Stimulated activated CD4-positive, alpha-beta T cell treated with anti-CD3 and anti-CD28 coated beads, Interleukin-15, amount 100 ng/mL, for 24 hours (primary cell): ENCODE measurements at places on chromosomes 13 and 19.

DNA sequence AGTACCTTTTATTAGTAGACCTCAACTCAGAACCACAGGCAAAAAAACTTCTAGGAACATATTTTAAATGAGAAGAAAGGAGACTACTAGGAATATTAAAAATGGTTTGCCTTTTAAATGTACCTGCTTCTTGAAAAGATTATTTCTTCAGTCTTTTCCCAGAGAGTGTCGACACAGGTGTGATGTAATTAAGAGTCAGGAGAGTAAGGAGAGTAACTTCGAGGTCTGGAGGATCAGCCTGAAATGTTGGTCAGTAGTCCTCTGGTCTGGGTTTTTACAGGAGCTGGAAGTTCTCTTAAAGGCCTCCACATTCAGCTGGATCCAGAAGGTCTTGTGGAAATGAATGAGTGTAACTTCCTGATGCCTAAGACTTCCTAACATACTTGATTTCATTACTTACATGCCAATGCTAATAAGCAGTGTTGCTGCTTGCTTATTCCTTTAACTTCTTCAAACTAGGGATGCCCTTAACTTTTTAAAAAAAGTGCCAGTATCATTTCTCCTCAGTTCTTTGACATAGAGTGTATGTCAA lies at the start of gene KCTD4:
KCTD4 (minus strand) TSS at position 345 of the 532 bp plus-strand sequence. CDS start 6,478 bp downstream, outside the sequence.
- DNase-seq, result no peak

- DNase-seq, result no peak
Observed at GRCh38 chr13:31774186-31774750, 34.9 kb downstream of the RXFP2 start.

GRCh38 chr13:44364345-44365000 lies 9.2 kb upstream of the SERP2 start:
- DNase-seq, result no peak

GRCh38 chr19:7397687-7398086 lies 49.0 kb downstream of the ARHGEF18 start:
- DNase-seq, result no peak

- no peak for DNase-seq
Observed at GRCh38 chr13:35855531-35856019, 275.6 kb downstream of the DCLK1 start.

- DNase-seq, result peak; percentile 11
Observed at GRCh38 chr13:52454459-52454819, 839 bp upstream of the CKAP2 start.
